ENCODE measurements at places on chromosomes 1 and 21. TPM values are rescaled to one million over a fixed set of nuclear protein-coding genes. Genes with fewer than 3 reads are reported as not detected.

Gene GGPS1
- total RNA-seq = 37.9 TPM

- DNase-seq = no peak
Measured at GRCh38 chr1:246932366-246932700, 585 bp upstream of the AHCTF1 start.

GRCh38 chr1:229124520-229125124 lies 146.3 kb upstream of the RAB4A start:
- no peak for DNase-seq

GRCh38 chr1:168863772-168864171 lies 134.8 kb upstream of the DPT start:
- no peak for DNase-seq

DNA sequence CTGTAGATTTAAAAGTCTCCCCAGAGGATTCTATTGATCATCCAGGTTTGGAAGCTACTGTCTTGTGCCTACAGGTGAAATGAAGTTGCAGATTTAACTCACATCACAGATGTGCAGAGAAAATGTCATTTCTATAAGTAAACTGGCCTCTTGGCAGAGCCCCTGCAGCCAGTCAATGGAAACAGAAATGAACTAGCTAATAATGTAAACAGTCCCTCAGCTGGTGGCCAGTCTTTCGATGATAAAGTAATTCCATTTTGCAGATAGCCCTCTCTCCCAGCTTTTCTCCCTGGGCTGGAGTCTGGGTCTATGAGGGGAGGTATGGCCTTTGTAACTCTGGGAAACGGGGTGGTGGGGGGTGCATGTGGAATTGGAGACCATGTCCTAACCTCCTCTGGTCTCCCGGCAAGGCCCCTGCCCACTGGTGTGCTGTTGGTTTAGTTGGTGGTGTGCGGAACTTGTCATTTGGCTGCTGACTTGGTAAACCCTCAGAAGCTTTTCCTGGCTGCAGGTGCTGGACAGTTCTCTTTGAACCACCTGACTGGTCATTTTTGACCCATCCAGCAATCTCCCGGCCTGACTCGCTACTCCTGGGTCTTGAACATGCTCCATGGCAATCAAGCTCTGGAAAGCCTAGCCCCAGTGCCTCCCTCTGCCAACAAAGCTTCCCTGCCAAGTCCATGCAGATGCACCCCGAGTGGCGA lies 14.9 kb downstream of the TBX19 start:
- DNase-seq = no peak

DNA sequence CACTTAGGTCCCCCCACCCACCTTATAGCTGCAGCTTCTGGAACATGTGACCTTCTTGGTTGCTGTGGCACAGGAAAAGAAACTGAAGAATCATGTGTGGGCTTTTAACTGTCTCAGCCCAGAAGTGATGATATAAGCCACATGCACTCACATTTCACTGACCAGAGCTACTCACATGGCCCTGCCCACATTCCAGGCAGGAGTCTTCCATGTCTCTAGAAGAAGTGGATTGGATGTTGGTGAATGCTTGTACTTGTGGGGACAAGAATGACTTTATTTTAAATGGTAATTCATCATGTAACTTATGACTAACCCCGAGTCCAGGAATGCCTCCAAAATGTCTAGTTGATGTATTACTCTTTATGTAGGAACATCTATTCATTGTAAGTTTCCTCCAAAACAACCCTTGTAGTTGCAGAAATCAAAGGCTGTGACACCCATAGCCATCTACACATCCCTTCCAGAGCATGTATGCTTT lies 15.8 kb upstream of the CAMK1G start:
- DNase-seq = no peak

- no peak for DNase-seq
Measured at GRCh38 chr1:173097001-173097400, 46.3 kb upstream of the TNFSF18 start.

Gene AGBL4
- 32.5 TPM for total RNA-seq

DNA sequence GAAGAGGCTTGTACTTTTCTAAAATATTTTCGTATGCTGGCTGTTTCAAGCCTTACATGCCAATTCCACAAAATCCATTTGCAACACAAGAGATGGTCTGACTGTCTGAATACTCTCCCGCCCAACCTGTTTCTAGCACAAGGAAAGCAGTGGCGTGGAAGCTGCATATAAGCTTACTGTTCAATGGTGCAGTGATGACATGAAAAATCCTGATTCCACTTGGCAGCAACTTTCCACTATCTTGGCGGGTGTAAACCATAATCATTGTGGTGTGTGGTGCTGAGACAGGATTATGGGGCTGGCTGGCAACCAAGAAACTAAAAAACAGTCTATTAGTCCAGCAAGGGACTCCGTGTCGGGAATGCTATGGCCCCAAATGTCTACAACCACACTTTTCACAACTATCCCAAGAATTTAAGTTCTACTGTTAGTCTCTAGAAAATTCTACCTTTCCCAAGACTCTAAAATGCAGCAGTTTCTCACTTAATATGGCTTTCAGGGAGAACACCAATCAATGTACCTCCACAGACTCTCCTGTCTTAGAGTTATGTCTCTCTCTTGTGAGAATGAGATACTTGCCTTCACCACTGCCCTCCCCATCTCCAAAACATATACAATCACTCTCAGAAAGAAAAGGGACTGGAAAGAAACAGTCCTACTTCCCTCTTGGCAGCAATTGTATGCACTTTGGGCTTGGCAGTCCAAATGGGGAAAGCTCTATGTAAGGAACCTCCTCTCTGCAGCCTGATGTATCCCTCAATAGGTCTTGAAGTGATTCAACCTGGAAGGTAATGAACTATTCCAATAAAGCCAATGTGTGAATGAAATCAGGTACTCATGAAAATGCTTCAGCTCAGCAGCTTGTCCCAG lies 9.5 kb downstream of the COLGALT2 start:
- DNase-seq = no peak

DNA sequence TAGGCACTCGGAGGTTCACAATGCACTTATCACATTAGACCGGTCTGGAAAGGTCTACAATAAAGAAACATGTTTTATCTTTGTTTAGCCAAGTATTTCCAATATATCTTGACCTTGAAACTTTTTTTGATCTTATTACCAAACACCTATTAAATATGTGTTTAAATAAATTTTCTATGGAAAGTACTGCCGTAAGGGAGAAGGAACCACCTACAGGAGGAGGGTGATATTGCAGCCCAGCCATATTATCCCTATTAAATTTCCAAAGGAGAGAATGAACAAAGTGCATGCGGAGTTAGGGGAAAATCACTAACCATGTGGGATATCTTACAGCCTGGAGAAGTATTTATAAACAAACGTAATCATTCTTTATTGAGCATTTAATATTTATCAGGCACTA lies 14.5 kb downstream of the BRINP2 start:
- DNase-seq = no peak

Gene RNASEL
- 7.9 TPM for total RNA-seq
